NCI-H226 (cell line): ENCODE measurements at places on chromosomes 2 and 18.

DNA sequence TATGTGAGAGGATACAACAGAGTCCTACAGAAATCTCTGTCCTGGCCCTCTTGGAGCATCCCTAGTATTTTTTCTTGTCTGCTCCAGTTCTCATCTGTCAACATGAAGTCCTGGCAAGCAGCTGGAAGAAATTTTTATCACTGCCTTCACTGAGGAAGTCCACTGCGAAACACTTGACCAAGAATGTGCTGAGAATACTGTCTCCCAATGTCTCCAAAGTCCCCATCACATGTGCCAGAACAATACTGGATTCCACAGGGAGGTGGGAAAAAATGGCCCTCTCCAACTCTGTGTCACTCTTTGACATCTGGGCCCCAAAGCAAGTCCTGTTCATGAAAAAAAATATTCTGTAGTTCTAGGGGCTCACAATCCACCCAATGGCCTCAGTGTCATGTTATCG, 32.8 kb upstream of the PGAP1 start:
- no peak for DNase-seq

DNA sequence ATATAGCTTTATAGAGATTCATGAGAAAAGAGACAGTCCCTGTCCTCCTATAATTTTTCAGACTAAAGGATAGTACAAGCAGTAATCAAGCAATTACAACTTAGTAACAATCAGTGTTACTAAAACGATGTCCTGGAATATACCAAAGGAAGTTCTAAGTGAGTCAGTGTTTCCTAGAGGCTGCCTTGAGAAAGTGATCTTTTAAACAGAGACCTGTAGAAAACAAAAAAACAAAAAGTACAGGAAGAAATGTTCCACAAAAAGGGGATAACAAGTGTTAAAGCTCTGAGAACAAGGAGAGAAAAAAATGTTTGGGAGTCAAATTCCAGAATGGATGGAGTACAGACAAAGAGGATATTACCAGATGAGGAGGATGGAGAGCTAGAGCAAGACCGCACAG, 556.4 kb downstream of the ERBB4 start:
- no peak for DNase-seq

DNA sequence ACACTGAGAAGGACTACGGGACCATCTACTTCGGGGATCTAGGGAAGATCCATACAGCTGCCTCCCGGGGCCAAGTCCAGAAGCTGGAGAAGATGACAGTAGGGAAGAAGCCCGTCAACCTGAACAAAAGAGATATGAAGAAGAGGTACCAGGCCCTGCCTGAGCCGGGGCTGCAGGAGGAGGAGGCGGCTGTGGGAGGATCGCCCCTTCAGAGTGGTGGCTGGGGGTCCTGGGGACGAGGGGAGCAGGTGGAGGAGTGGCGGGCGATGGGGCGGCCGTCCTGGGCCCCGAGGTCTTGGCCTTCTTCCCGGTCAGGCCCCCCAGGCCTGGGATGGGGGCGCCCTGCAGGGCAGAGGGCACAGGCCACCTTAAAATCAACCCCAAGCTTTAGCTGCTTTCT, 524 bp downstream of the ANKRD30B start:
- DNase-seq = no peak

DNA sequence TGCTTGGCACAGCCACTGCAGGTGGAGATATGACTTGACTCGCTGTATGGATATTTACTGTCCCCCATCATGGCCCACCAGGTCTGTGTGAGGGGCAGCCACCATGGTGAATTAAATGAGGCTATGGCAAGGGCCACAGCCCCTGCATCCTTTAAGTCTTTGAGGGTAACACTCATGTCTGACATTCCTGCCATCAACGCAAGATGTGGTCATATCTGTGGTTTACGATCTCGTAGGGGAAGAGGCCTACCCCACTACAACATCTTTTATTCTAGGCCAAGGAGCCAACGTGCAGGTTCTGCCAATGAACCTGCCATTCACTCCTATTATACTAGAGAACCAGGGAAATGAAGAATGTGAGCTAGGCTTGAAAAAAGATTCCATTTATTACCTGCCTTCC, 381.6 kb upstream of the ID2 start:
- DNase-seq = no peak

GRCh38 chr2:73075477-73076373, 4.2 kb upstream of the SFXN5 start:
- no peak for DNase-seq

DNA sequence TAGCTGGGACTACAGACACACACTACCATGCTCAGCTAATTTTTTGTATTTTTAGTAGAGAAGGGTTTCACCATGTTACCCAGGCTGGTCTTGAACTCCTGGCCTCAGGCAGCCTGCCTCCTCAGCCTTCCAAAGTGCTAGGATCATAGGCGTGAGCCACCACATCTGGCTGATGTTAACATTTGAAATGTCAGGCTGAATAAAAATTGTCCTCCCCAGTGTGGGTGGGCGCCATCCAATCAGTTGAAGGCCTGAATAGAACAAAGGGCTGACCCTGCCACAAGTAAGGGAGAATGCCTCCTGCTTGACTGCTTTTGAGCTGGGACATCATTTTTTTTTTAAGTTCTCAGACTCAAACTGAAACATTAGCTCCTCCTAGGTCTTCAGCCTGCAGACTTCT, 21.0 kb upstream of the RHOB start:
- no peak for DNase-seq

- DNase-seq = no peak
Measured at GRCh38 chr2:27915191-27915590, 24.7 kb downstream of the BABAM2 start.

GRCh38 chr2:28618221-28619141, 122.6 kb downstream of the PLB1 start:
- DNase-seq = no peak

GRCh38 chr2:203739351-203739750, 32.9 kb downstream of the CD28 start:
- no peak for DNase-seq

- no peak for DNase-seq
Measured at GRCh38 chr2:51505533-51505932, 473.6 kb upstream of the NRXN1 start.

DNA sequence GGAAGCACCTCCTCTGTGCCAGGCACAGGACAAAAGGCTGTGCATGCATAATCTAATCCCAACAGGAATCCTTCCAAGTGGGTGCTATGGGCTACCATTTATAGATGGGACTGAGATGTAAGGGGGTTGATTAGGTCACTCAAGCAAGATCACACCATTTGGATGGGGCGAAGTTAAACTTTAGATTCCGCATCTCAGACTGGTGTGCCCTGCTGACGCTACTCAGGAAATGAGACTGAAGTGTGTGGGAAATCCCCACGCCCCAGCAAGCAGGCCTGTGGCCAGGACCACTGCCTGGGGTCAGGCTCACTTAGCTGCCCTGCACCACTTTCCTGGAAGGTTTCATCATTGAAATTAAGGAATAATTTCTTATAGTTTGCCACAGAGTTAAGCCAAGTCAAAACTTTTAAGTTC, 70.5 kb upstream of the PPP1CB start:
- peak; percentile 81 for DNase-seq

- DNase-seq = no peak
Measured at GRCh38 chr2:37588316-37588777, 83.1 kb downstream of the CDC42EP3 start.
